ENCODE measurements at places on chromosomes 3 and 15.

GRCh38 chr3:98512576-98512975 is 10.1 kb downstream of the CLDND1 start:
- no peak for DNase-seq

GRCh38 chr3:46100812-46101211 is 73.5 kb upstream of the XCR1 start:
- no peak for DNase-seq

GRCh38 chr3:194893121-194893987 is 207.7 kb downstream of the FAM43A start:
- no peak for DNase-seq

DNA sequence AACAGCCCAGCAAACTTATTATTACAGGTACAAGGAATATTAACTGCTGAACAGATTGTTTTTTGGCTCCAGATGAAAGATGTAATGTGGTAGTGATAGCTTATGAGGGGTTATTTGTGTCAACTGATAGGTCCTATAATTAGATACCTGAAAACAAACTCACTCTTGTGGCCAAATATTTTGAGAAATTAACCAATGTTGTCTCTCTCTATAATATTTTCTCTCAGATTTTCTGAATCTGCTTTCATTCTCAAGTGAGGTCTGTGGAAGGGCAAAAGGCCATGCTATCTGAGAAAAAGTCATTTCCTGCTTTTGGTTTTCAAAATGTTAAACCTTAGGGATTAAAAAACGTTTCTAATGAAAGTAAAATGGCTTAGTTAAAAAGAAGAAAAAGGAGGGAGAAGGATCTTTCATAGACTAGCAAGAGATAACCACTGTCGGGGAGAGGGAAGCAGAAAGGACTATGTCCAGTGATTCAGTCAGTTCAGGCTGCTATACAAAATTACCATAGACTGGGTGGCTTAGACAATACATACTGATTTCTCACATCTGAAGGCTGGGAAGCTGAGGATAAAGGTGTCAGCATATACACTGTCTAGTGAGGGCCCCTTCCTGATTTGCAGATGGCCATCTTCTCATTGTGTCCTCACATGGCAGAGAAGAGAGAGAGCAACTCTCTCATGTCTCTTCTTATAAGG is 277.5 kb upstream of the P2RY1 start:
- DNase-seq: no peak

DNA sequence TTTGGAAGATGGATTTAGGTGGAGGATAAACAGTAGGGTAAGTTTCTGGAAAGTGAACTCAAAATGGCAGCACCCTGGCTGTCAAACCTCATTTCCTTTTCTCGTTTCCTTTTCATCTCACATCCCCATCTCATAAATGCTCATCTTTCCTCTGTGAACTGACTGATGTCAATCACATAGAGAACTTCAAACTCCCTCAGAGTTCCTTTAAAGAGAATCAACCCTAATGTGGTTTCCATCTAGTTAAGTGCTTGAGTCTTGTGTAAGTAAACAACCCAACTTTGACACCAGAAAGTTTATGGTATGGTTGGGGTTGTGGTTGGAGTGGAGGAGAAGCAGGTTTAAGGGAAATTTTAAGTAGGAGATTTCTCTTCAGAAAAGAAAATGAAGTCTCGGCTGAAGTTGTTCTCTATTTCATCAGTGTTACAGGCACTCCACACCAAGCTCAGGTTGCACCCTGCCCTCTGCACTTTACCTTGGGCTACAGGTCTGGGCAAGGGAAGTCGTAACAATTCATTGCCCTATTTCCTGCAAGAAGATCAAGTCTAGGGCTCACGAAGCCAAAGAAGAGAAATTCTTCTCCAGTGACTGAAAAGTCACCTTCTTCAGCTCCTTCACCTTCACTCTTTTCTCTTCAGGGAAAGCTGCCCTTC is 34.4 kb upstream of the TNIK start:
- DNase-seq: no peak

- no peak for DNase-seq
These were observed 23.6 kb upstream of the CGNL1 start for GRCh38 chr15:57352535-57353316.

DNA sequence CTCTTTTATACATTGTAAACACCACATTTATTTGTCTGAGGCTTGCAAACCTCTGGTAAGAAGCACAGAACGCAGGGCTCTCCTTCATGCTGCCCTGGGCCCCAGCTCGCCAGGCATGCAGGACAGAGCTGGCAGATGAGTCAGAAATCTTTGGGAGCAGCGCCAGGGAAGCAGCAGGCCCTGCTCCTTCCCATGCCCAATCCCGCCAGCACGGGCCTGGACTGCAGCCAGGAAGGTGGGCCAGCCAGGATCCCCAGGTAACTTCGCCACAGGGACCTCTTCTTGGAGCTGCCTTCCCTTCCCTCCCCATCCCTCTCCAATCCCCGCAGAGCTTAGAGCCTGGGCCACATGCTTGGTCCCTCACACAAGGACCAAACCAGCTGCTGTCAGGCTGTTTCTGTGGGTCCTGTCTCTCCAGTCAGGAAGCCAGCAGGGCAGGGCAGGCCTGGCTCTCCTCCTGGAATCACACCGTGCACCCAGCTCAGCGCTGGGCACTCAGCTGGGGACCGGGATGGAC is 8.8 kb downstream of the STOML1 start:
- DNase-seq: peak; percentile 76

GRCh38 chr3:184351511-184352148 is 9.8 kb downstream of the CLCN2 start:
- DNase-seq: no peak

DNA sequence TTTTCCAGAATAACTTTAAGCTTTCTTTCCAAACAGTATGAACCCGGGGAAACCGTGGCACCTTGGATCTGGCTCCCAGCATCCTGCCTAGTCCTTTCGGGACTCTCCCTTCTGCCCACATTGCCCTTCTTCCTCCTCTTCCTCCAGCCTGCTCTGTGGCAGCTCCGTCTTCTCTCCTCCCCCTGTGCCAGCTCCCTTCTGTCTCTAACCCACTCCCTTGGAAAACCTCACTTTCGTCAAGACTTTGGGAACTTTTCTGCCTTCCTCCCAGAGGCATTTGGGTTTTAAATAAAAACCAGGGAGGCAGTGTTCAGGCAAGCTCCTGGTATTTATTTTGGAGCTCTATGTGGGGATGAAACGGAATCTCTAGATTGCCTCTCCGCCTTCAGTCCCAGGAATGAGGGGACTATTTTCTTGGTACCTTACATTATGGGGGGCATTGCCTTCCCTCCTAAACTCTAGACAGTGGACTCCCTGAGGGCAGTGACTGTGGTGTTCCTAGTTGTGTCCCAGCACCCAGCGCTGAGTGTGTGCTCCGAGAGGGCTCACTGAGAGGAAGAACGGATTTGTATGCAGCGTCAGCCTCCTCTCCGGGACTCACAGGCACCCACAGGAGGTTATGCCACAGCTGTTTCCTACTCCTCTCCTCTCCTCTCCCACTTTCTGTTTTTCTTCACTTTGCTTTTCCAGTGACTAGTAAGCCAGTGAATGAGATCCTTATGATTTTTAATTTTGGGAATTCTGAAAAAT is 105.4 kb upstream of the MRPS22 start:
- peak; percentile 70 for DNase-seq

- no peak for DNase-seq
These were observed 29.8 kb downstream of the IRAK2 start for GRCh38 chr3:10194328-10195071.

GRCh38 chr15:67156834-67157233 is 91.4 kb downstream of the SMAD3 start:
- DNase-seq: no peak

DNA sequence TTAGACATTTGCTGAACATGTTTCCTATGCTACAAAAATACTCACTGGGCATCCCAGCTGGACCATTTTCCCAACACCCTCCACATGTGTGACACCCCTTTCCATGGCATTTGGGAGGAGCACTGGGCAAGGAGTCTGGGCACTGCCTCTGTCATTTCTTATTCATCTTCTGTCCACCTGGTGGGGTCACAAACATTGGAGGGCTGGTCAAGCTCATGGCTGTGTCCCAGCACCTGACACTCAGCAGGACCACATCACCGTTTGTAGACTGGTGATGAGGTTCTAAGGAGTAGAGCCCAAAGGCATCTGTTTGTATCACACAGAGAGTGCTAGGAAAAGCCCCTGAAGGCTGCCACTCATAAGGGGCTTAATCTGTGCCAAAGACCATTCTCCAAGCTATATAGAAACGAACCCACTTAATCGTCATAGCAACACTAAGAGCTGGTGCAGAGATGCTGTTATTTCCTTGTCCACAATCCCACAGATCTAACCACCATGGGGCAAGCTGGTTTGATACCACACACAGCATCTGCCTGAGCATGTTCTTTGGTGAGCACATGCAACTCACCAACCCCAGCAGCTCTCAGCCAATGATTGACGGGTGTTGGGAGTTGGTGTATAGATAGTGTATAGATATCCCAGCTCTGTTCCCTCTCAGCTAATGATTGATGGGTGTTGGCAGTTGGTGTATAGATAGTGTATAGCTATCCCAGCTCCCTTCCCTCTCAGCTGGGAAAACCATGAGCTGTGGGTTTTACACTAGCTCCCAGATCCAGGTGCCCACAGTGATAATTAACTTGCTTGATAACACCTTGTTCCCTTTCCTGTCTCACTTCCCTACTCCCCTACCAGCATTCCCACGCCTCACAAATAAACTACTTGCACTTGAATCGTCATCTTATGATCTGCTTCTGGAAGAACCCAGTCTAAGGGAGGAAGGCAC is 42.7 kb upstream of the ATP2B2 start:
- no peak for DNase-seq
